ENCODE measurements at places on chromosomes 6 and 20. TPM values are rescaled to one million over a fixed set of nuclear protein-coding genes. Genes with fewer than 3 reads are reported as not detected.

- DNase-seq = no peak
These were observed 137.9 kb upstream of the NEDD9 start for GRCh38 chr6:11370191-11371018.

GRCh38 chr6:159038914-159039884, 5.6 kb downstream of the TAGAP start:
- DNase-seq = peak; percentile 70

DNA sequence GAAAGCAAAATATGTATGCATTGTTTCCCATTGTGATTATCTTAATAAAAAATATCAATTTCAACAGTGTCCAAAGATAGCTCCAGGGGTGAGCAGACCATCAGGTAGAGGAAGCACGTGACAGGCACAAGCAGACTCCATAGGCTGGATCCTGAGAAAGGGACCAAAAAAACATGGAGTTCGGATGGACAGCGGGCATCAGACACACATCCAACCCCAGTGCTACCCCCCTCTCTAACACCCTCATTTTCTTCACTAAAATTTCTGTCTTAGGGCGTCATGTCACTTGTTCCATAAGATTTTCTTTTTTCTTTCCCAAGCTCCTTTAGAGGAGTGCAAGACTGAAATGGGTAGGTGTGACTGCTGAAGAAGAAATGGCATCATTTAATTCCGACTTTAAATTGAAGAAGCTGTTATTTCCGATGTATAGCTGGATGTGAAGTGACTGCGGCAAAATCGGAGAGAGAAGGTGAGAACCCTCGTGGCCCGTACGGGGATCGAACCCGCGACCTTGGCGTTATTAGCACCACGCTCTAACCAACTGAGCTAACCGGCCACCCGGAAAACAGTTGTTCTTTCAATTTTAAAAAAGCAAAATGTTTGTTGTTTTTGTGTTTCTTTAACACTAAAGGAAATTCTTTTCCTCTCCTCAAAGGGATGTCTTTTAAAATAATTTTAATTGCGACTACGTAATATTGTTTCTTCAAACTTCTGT, 10.3 kb upstream of the PRSS16 start:
- DNase-seq = no peak

GRCh38 chr6:50986319-50986718, 167.6 kb downstream of the TFAP2B start:
- no peak for DNase-seq

GRCh38 chr6:36969988-36970891, 15.7 kb downstream of the PI16 start:
- DNase-seq = no peak

Gene TPBG
- 181 TPM for total RNA-seq

Gene ECT2L
- 0.17 TPM for total RNA-seq

Gene FAM83C
- total RNA-seq = not detected

GRCh38 chr6:158777510-158777909, 41.7 kb downstream of the EZR start:
- DNase-seq = no peak

GRCh38 chr6:156131221-156131903, 645.8 kb upstream of the ARID1B start:
- DNase-seq = peak; percentile 86

DNA sequence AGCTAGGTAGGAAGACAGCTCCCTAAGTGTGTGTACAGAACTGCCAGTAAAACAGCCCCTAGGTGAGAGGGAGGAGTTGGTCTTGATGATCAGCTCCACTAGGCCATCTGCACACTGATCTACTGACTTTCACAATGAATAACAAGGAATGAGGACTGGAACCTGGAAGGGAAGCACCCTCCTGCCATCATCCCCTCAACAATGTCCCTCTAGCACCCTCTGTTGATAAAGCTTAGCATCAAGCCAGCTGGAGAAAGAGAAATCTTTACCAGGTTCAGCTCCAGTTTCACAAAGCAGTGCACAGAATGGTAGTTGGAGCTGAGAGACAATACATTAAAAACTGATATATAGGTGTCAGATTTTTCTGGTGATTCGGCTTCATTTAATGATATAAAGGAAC, 57.2 kb upstream of the IRAK1BP1 start:
- DNase-seq = no peak

Gene CASS4
- total RNA-seq = 3.1 TPM

GRCh38 chr20:19712721-19713260, 45.3 kb upstream of the RIN2 start:
- DNase-seq = no peak

Gene PHACTR3
- total RNA-seq = 0.71 TPM

GRCh38 chr6:79694156-79694555, 63.0 kb downstream of the SH3BGRL2 start:
- no peak for DNase-seq

DNA sequence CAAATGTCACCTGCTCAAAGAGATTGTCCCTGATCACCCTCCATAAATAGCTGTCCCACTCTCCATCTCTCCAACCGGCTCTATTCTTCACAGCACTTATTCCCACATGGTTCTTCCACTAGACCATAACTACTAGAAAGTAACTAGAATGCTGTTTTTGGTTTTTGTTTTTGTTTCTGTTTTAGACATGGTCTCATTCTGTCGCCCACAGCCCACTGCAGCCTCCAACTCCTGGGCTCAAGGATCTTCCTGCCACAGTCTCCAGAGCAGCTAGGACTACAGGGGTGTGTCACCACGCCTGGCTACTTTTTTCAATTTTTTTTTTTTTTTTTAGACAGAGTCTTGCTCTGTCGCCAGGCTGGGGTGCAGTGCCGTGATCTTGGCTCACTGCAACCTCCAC, 12.2 kb downstream of the MMP24 start:
- no peak for DNase-seq

- no peak for DNase-seq
These were observed 46.0 kb upstream of the DOK5 start for GRCh38 chr20:54429364-54429763.

DNA sequence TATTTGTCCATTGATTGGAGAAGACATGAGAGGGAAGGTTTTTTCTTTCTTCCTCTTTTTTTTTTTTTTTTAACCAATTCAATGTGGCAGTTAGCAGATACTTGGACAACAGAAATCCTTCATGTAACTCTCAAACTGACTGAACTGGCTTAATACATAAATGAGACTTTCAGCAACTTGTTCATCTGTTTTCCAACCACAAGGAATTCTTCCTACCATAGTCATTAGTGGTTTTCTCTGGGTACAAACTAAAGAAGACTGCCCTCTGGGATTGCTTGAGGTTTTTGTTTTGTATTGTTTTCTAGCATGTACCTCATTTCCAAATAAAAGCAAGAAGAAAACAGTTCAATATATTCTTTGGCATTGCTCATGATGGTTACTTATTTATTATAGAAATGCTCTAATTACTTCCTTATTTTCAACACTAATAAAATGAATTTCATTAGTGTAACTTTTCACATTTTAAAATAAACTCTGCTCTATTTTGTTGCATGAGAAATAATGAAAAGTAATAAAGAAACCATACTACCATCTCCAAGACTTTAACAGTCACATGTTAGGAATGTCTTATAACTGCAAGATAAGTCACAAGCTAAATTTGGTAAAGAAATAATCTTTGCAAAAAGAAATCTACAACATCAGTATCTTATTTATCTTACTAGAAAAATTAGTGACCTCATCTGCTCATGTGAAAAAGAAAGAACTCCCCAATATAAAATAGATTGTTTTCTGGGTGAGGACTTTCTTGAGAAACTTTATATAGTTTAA, 52.0 kb downstream of the ME1 start:
- DNase-seq = no peak

- DNase-seq = no peak
These were observed 512.0 kb downstream of the CDKAL1 start for GRCh38 chr6:21046276-21046675.

DNA sequence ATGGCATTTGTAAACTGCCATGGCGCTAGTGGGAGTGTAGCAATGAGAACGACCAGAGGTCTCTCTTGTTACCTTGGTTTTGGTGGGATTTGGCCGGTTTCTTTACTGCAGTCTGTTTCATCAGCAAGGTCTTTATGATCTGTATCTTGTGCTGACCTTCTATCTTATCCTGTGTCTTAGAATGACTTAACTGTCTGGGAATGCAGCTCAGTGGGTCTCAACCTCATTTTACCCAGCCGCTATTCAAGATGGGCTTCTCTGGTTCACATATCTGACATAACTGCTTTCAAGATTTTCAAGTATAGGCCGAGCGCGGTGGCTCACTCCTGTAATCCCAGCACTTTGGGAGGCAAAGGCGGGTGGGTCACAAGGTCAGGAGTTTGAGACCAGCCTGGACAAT, 1.9 kb upstream of the SFT2D1 start:
- no peak for DNase-seq

- DNase-seq = peak; percentile 91
These were observed 10.2 kb upstream of the CST5 start for GRCh38 chr20:23889775-23890187.

- no peak for DNase-seq
These were observed 539.2 kb downstream of the GRIK2 start for GRCh38 chr6:101932704-101933103.

Gene THBD
- total RNA-seq = 22.4 TPM

GRCh38 chr6:169859401-169859977, 108.1 kb downstream of the ERMARD start:
- no peak for DNase-seq

Gene RAE1
- total RNA-seq = 24.1 TPM

GRCh38 chr6:163128324-163128723, 286.2 kb upstream of the QKI start:
- DNase-seq = no peak

DNA sequence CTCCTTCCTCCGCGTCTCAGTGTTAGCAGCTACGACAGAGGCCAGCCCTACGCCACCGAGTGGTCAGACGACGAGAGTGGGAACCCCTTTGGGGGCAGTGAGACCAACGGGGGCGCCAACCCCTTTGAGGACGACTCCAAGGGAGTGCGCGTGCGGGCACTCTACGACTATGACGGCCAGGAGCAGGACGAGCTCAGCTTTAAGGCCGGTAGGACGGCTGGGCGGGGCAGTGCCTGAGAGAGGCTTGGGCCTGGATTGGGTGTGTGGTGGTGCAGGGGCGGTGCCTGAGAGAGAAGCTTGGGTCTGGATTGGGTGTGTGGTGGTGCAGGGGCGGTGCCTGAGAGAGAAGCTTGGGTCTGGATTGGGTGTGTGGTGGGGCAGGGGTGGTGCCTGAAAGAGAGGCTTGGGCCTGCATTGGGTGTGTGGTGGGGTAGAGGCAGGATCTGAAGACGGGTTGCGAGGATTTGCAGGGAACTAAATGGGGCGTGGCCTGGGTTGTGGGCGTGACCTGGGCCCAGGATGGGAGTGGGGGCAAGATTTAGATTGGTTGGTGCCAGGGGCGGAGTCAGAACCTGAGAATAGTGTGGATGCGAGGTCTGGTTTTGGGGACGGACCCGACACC, 24.4 kb downstream of the SPDEF start:
- DNase-seq = no peak

GRCh38 chr20:55596431-55596830, 408.9 kb downstream of the CBLN4 start:
- DNase-seq = no peak

GRCh38 chr20:62632575-62633090, 9.7 kb upstream of the SLCO4A1 start:
- DNase-seq = no peak

GRCh38 chr20:46406986-46407670, 713 bp upstream of the ELMO2 start:
- peak; percentile 93 for DNase-seq

GRCh38 chr6:132067286-132067685, 116.1 kb upstream of the CCN2 start:
- no peak for DNase-seq

Gene PXT1
- not detected for total RNA-seq

GRCh38 chr6:70886661-70887060, 70.2 kb downstream of the B3GAT2 start:
- no peak for DNase-seq

Gene MOG
- not detected for total RNA-seq

- no peak for DNase-seq
These were observed 656.7 kb upstream of the ID4 start for GRCh38 chr6:19180348-19181072.

DNA sequence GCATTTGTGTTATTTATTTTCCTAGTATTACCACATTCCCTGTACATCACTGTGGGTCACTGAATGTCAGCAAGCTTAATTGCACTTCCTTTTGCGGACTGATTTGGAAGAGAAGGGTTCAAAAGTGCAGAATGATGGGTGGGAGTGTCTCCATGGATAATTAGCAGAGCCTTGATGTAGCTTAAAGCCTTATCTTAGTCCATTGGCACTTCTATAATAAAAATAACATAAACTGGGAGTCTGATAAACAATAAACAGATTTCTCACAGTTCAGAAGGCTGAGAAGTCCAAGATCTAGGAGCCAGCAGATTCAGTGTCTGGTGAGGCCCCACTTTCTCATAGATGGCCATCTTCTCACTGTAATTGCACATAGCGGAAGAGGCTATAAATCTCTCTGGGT, 501.1 kb upstream of the POU3F2 start:
- no peak for DNase-seq
